Upper lobe of left lung (tissue), 6 donors: ENCODE measurements at places on chromosomes 16 and 17. TPM values are rescaled to one million over a fixed set of nuclear protein-coding genes. Genes with fewer than 3 reads are reported as not detected.

Gene CCL4L2
- 3.0 TPM for total RNA-seq

- H3K4me1 ChIP-seq: no peaks in the 10 kb centered on the region
- no peaks in the 10 kb centered on the region for H3K27me3 ChIP-seq
- H3K27ac ChIP-seq: no peak overlapping the region
- no peak for DNase-seq
- H3K36me3 ChIP-seq: no peaks in the 10 kb centered on the region
- H3K4me3 ChIP-seq: no peak overlapping the region
Observed at GRCh38 chr17:13812350-13812749, 210.6 kb upstream of the HS3ST3A1 start.

GRCh38 chr16:57476546-57477410 lies 9.5 kb downstream of the DOK4 start:
- DNase-seq: no peak
- no peaks in the 10 kb centered on the region for H3K27me3 ChIP-seq
- no peak overlapping the region for H3K4me3 ChIP-seq
- H3K27ac ChIP-seq: no peak overlapping the region

DNA sequence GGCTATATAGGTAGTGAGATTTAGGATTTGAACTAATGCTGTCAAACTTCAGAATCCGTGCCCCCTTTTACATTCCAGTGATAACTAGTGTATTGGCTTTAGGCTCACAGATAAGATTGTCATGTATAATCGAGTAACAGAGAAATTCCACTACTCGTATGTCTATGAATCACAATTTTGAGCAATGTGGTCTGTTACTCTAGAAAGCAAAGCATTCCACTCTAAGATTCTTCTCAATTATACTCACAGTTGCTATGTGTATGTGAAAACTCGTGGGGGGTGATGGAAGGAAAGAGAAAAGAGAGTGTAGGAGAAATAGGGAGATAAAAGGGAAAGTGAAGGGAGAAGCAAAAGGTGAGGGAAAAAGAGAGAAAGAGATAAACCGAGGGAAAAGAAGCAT lies 1175.1 kb upstream of the GOT2 start:
- H3K27ac ChIP-seq: no peak overlapping the region
- H3K36me3 ChIP-seq: no peaks in the 10 kb centered on the region
- H3K27me3 ChIP-seq: no peaks in the 10 kb centered on the region
- H3K4me3 ChIP-seq: no peak overlapping the region

Gene TGFB1I1
- total RNA-seq: 50.3 TPM

DNA sequence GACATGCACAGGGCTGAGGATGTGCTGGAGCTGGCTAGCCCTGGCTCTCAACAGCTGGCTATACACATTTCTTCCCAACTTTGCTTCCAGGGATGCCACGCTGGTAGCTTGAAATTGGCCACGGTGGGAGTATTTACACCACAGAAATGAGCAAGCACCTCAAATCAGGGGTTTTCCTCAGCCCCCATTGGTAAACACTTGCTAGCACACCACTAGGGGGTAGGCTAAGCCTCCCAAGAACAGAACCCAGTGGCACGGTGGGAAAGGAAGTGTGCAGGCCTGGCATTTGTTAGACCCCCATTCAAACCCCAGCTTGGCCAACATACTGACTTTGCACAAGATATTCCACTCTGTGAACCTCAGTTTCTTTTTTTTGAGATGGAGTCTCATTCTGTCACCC lies 12.9 kb downstream of the DRC3 start:
- H3K27me3 ChIP-seq: no peaks in the 10 kb centered on the region
- no peaks in the 10 kb centered on the region for H3K36me3 ChIP-seq
- no peak overlapping the region for H3K4me3 ChIP-seq

DNA sequence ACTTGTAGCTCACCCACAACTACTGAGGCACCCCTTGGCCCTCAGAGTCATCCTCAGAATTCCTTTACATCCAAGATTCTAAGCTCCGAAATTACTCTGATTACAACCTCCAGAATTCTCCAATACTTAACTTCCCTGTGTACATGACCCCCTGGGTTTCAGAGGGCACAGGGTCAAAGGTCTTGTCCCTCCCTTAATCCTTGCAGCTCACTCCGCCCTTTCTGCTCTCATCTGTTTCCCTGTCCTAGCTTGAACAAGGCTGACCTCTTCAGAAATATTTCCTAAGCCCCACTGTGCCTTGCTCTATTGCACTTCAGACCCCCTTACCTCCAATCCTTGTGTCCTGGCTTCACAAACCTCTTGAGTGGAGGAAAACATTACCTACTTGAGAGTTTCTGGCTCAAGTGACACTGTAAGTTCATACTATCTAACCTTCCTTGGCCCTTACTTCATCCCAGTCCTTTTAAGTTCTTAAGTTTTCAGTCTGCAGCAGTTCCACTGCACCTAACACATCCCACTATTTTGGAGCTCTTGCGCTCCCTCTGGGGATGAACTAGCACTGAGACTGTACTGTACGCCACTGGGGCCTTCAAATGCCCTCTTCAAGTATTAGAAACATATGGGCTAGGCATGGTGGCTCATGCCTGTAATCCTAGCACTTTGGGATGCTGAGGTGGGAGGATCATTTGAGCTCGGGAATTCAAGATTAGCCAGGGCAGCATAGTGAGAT lies 6.2 kb downstream of the N4BP1 start:
- no peak overlapping the region for H3K4me3 ChIP-seq
- no peaks in the 10 kb centered on the region for H3K36me3 ChIP-seq
- H3K4me1 ChIP-seq: peaks cover 85% of the 10 kb centered on the region
- H3K27ac ChIP-seq: peak overlapping the region; percentile 48
- H3K27me3 ChIP-seq: no peaks in the 10 kb centered on the region

- H3K27me3 ChIP-seq: no peaks in the 10 kb centered on the region
- DNase-seq: no peak
- no peak overlapping the region for H3K27ac ChIP-seq
- H3K36me3 ChIP-seq: no peaks in the 10 kb centered on the region
- no peak overlapping the region for H3K4me3 ChIP-seq
- H3K4me1 ChIP-seq: no peaks in the 10 kb centered on the region
Observed at GRCh38 chr16:24071666-24072360, 184.3 kb upstream of the CACNG3 start.

DNA sequence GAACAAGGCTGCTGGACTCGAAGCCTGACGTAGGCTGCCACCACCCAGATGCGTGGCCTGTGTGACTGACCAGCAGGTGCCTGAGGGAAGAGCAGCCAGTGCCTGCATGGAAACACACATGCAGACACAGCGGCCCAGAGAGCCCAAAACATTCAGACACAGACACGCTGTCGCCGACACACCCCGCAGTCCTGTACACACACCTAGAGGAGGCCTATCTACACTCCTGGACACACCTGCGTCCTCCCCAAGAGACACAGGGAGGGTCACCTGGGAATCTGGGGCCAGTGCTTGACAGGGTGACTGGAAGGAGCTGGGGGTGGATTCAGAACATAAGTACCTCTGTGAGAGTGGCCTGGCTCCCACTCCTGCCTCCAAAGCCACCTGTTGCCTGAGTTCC lies 6.1 kb upstream of the TSPOAP1 start:
- H3K4me3 ChIP-seq: no peak overlapping the region
- no peak for DNase-seq
- no peaks in the 10 kb centered on the region for H3K27me3 ChIP-seq
- H3K27ac ChIP-seq: peak overlapping the region; percentile 95
- H3K36me3 ChIP-seq: no peaks in the 10 kb centered on the region

GRCh38 chr17:62717889-62718288 lies 90.2 kb downstream of the MARCHF10 start:
- no peaks in the 10 kb centered on the region for H3K4me1 ChIP-seq
- H3K4me3 ChIP-seq: no peak overlapping the region
- H3K27me3 ChIP-seq: no peaks in the 10 kb centered on the region
- H3K36me3 ChIP-seq: no peaks in the 10 kb centered on the region

DNA sequence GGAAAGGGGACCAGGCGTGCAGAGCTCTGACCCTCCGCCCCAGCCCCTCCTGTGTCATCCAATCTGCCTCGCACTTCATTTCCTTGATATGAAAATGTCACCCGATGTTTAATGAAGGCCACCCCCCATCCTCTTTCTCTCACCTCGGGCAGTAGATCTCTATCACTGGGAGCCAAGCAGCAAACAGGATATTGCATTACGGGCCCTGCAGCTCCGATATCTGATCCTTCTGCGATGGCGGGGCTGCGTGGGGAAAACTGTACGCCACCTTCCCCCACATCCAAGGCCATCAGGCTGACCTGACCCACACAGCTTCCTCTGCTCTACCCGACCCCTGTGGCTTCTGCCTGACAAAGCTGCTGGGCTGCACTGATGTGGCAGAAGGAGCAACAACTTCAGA lies 74.9 kb downstream of the DYNLRB2 start:
- no peak overlapping the region for H3K27ac ChIP-seq
- no peaks in the 10 kb centered on the region for H3K27me3 ChIP-seq
- H3K4me3 ChIP-seq: no peak overlapping the region

Gene P2RX1
- total RNA-seq: 5.0 TPM

Gene CCL7
- not detected for total RNA-seq

Gene FNDC8
- not detected for total RNA-seq

DNA sequence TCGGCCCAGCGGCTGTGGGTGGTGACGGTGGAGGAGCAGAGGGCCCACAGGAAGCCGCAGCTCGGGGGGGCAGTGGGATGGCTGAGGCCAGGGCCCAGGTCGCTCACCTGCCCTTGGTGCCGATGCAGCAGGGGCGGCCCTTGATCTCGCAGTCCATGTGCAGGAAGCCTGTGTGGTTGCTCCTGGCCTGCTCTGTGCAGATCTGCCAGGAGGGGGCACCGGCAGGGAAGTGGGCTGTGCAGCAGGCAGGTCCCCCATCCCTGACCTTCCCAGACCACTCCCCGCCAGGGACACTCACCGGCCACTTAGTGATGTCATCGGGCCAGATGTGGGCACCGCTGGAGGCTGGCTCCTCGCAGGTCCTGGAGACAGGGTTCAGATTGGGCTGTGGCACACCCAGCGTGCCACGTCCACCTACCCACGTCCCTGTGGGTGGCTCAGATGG lies 6.2 kb downstream of the AANAT start:
- H3K36me3 ChIP-seq: peaks cover 37% of the 10 kb centered on the region
- DNase-seq: no peak
- no peak overlapping the region for H3K4me3 ChIP-seq
- no peaks in the 10 kb centered on the region for H3K27me3 ChIP-seq
- no peak overlapping the region for H3K27ac ChIP-seq

GRCh38 chr16:4580250-4580649 lies 24.1 kb downstream of the C16orf96 start:
- H3K36me3 ChIP-seq: no peaks in the 10 kb centered on the region
- H3K4me1 ChIP-seq: no peaks in the 10 kb centered on the region
- no peak for DNase-seq
- H3K27me3 ChIP-seq: no peaks in the 10 kb centered on the region
- H3K4me3 ChIP-seq: no peak overlapping the region

GRCh38 chr17:31470592-31470991 lies 79.1 kb downstream of the RAB11FIP4 start:
- DNase-seq: no peak
- H3K27ac ChIP-seq: no peak overlapping the region
- H3K4me3 ChIP-seq: no peak overlapping the region

- no peak for DNase-seq
- H3K27ac ChIP-seq: no peak overlapping the region
- peaks cover 44% of the 10 kb centered on the region for H3K36me3 ChIP-seq
- H3K27me3 ChIP-seq: no peaks in the 10 kb centered on the region
Observed at GRCh38 chr17:75041656-75042280, 5.0 kb downstream of the ATP5PD start.

- peaks cover 16% of the 10 kb centered on the region for H3K4me1 ChIP-seq
- H3K4me3 ChIP-seq: no peak overlapping the region
- no peak overlapping the region for H3K27ac ChIP-seq
- no peaks in the 10 kb centered on the region for H3K36me3 ChIP-seq
- no peaks in the 10 kb centered on the region for H3K27me3 ChIP-seq
- DNase-seq: no peak
Observed at GRCh38 chr17:3008336-3009288, 54.8 kb downstream of the OR1D5 start.

GRCh38 chr17:7045492-7046126 lies 1.7 kb upstream of the SLC16A11 start:
- H3K27ac ChIP-seq: peak overlapping the region; percentile 73
- peaks cover 43% of the 10 kb centered on the region for H3K4me1 ChIP-seq
- H3K27me3 ChIP-seq: peaks cover 12% of the 10 kb centered on the region
- H3K4me3 ChIP-seq: no peak overlapping the region

Gene TBC1D3C
- total RNA-seq: not detected

DNA sequence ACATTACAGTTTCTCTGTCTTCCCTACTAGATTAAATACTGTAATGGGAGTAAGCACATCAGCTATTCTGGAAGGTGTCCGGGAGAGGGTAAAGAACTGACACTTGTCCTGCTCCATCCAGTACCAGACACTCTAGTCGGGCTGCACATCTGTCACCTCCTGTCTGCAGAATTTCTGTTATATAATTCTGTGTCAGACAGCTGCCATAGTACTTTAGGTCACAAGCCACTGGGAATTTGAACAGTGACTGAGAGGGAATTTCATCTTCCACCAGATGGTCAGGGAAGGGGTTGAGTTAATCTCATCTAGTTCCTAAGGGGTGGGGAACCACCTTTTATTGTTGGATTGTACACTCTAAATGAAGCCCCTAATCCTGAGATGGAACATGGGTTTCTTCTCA lies 58.6 kb upstream of the NUDT7 start:
- H3K36me3 ChIP-seq: no peaks in the 10 kb centered on the region
- no peaks in the 10 kb centered on the region for H3K27me3 ChIP-seq
- no peaks in the 10 kb centered on the region for H3K4me1 ChIP-seq
- no peak for DNase-seq
- H3K27ac ChIP-seq: no peak overlapping the region

- H3K4me3 ChIP-seq: no peak overlapping the region
- peaks cover 6% of the 10 kb centered on the region for H3K4me1 ChIP-seq
- H3K27ac ChIP-seq: no peak overlapping the region
- H3K27me3 ChIP-seq: no peaks in the 10 kb centered on the region
- no peak for DNase-seq
- H3K36me3 ChIP-seq: peaks cover 94% of the 10 kb centered on the region
Observed at GRCh38 chr17:40150276-40150675, 9.9 kb downstream of the CASC3 start.

- H3K36me3 ChIP-seq: no peaks in the 10 kb centered on the region
- H3K27ac ChIP-seq: no peak overlapping the region
- no peaks in the 10 kb centered on the region for H3K27me3 ChIP-seq
- DNase-seq: no peak
Observed at GRCh38 chr17:40963838-40964237, 2.9 kb downstream of the KRT39 start.

GRCh38 chr17:50611634-50612033 lies 23.0 kb upstream of the ABCC3 start:
- H3K27me3 ChIP-seq: no peaks in the 10 kb centered on the region
- H3K36me3 ChIP-seq: no peaks in the 10 kb centered on the region
- DNase-seq: no peak
- no peak overlapping the region for H3K4me3 ChIP-seq
- peaks cover 8% of the 10 kb centered on the region for H3K4me1 ChIP-seq

- no peaks in the 10 kb centered on the region for H3K36me3 ChIP-seq
- H3K27me3 ChIP-seq: no peaks in the 10 kb centered on the region
- no peak overlapping the region for H3K27ac ChIP-seq
- no peaks in the 10 kb centered on the region for H3K4me1 ChIP-seq
- DNase-seq: no peak
- H3K4me3 ChIP-seq: no peak overlapping the region
Observed at GRCh38 chr17:9200699-9201359, 179.5 kb downstream of the NTN1 start.
